ENCODE measurements at places on chromosomes 2 and 18.

- no peak for DNase-seq
Observed at GRCh38 chr2:231321556-231322334, 73.8 kb upstream of the B3GNT7 start.

DNA sequence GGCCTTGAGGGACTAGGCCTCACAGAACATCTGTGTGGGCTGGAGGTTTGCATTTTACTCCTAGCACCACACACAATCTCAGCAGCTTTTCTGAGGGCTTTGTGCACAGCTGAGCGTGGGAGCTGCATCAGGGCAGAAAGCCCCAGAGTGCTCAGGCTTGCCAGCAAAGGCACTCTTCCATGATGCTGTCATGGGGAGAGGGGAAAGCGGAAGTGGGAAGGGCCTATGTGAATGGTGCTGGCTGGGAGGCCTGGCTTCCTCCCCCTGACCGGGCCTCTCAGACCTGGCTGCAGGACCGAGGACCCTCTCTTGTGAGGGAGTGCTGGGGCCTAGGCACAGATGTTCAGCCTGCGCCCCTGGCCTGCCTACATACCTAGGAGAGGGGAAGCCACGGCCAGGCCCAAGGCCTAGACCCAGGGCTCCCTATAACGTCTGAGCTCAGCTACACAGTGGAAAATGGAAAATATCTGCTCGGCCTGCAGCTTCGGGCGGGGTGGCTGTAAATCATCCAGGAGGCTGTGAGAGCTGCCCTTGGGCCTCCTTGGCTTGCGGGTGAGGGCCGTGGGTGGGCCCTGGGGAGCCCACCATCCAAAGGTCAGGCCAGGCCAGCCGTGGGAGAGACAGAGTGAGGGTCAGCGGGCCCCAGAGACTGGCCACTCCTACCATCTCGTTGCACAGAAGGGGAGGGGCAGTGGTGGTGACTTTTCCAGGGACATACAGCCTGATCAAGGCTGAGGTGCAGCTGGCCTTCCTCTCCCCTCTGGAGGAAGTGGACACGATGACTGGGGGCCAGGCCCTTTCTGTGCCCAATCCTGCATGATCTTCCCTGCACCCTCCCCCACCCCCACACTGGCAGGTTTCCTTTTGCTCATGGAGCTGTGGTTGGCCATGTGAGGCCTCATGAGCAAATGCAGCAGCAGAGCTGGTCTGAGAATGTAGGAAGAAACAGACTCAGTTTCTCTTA lies 22.8 kb downstream of the GLI2 start:
- DNase-seq = no peak

DNA sequence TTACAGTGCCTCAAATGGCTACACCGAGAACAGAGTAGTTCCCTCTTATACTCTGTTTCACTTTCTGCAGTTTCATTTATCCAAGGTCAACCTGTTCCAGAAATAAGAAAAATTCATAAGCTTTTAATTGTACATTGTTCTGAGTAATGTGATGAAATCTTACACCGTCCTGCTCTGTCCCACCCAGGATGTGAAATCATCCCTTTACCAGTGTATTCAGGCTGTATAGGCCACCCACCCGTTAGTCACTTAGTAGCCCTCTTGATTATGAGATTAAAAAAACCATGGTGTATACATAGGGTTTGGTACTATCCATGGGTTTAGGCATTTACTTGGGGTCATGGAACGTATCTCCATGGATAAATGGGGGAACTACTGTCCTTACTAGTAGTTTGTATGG lies 29.8 kb downstream of the STARD6 start:
- DNase-seq = no peak

DNA sequence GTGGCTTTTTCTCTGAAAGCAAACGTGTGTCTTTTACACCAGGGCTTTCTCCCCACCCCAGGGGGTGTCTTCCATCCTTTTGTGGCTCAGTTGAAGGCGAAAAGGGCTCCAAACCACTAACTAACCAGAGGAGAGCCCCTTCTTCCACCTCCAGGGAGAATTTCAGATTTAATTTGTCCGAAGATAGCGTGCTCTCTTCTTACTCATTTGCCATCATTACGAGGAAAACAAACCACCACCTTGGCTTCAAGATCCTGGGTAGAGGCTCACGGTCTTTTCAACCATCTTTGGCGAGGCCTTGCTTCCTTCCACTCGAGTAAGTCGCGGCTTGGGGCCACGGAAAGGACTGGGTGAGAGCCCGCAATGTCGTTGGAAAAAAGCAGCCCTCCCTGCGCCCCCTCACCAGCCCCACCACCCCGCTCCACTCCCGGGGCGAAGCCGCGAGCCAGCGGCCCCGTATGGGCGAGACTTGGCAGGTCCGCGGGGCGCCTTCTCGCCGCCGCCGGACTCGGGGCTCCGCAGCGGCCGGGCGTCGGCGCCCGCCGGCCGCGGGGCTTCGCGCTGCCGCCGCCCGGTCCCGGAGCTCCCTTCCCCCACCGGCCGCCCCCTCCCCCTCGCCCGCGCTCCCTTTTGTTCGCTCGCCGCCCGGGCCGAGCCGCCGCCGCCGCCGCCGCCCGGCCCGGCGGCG lies 1.7 kb upstream of the ZNF532 start:
- no peak for DNase-seq
